Activated B cell treated with CpG ODN at 0.5 μM for 24 hours (primary cell): ENCODE measurements at places on chromosomes 1 and 21.

DNA sequence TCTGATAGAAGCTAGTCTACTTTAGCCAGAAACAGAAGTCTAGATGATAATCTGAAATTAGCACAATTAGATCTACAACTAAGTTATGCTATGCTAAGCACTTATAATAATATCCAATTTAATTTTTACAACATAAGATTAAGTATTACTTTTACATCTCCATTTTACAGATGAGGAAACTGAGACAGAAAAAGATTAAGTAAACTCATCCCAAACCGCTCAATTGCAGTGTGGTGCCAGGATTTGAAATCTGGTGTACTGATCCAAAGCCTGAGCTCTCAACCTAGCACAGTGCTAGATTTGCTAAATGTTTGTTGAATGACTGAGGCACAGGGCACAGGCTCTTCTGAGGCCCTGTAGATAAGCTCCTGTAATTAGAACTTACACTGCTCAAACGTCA is 13.8 kb downstream of the KNCN start:
- no peak for DNase-seq

DNA sequence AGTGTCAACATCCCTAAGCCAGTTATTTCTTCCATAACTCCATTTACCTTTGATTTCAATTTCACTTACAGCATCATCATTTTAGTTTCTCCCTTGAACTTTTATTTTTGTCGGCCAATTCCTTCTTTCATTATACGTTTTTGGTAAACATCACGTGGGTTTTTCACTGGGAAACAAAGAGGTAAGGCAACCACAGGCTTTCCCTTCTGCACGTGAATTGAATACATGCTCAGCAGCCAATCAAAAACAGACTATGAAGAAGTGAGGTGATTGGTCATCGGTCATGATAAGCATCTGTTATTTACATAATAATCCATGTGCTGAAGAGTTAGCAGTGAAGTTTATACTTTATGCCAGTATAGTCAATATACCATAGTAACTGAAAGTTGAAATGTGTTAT is 98.7 kb downstream of the NCAM2 start:
- no peak for DNase-seq

DNA sequence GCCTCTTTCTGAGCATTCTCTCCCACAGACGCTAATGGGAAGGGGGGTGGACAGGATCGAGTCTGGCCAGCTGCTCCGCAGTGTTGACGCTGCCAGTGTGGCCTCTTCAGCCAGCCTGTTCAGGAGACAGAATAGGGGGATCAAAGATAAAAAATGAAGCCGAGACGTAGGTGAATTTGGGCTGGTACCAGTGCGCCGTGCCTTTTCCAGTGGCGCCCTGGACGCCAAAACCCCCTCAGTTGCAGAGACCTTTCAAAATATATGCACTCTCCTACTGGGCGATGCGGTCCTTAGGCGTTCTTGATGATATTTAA is 1.1 kb downstream of the TTC3 start:
- no peak for DNase-seq

DNA sequence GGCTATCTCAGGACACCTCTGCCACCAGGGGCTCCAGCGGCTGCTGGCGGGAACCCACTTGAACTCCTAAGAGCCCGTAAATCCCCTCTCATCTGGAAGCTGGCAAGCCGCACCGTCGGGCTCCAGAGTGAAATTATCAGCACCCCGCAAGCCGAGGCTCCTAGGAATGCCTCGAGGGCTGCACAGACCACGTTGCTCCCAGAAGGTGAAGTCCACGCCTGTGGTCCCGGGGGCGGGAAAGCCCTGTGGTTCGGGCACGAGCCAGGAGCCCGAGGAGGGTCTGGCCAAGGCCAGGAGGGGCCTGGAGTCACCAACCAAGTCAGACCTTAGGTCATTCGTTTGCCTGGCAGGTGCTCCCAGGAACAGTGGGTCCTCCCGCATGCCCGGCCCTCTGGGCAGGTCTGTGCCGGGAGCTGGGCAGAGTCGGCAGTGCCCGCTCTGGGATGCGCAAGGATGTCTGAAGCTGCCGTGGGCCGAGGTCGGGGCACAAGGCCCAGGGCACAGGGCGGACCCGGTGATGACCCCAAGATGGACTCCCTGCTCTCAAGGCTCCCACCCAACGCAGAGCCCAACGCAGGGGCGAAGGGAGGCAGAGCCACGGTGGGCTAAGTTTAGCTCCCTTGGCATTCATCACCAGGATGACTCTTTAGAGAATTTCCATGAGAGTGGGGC is 8.9 kb downstream of the ACTRT2 start:
- DNase-seq = peak; percentile 12

GRCh38 chr1:228003461-228004330 is 3.1 kb upstream of the WNT3A start:
- DNase-seq = no peak

GRCh38 chr1:26145041-26145959 is 13.6 kb upstream of the FAM110D start:
- DNase-seq = no peak

GRCh38 chr1:246397046-246397445 is 110.0 kb downstream of the SMYD3 start:
- DNase-seq = no peak

DNA sequence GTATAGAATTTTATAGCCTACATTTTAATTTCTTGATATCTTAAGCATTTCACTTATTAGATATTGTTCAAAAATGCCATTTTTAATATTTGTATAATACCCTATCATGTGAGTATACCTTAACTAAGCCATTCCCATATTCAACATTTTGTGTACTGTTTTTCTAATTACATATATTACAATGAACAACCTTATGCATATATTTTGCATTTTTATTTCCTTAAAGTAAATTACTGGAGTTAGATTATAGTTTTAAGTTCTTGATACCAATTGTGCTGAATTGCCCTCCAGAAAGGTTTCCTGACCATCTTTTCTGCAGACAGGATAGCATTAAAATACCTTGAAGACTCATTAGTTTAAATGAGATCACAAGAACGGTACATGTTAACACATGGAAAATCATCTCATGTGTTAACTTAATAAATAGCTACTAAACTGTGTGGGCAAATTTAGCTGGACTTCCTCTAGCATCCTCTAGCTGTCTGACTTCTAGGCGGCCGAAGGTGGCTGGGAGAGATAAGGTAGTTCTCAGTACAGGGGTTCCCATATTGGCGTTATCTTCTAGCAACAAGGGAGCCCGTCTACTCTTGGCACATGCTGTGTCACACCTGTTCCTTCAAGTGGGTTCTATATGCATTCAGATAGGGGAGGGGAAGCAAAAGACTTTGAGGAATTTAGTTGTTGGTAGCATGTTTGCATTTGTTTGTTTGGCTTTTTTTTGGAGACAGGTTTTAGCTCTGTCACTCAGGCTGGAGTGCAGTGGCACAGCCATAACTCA is 8.9 kb downstream of the DCLRE1B start:
- DNase-seq = no peak

DNA sequence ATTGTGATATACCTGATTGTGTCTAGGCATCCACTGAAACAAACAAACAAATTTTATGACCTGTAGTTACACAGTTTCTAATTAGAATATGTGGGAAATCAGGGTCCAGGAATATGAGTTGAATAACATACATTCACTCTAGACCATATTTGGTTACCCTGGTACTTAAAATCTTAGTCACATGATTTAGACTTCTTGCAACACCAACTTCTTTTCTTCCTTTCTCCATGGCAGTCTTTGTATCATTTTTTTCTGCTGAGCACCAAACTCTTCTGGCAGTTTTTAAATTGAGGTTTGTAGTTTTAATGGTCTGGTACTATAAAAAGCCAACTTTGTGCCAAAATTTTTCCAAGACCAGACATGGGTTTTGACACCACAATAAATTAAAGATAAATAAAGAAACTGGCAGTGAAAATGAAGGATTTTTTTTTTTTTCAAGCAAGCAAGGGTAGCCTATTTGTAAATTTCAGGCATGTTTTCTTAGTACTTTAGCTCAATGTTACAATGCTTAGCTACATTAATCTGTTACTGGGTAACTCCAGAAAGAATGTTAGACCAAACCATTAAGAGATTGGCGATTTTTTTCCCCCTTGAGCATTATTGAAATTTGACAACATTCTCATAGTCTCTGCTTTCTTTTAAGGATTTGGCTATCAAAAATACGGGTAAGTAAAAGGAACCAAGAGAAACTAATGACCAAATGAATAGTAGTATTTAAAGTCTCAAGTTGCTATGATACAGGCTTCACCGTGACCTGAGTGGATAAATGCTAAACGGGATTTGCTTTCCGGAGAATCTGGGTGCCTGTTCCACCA is 108.5 kb downstream of the NFIA start:
- no peak for DNase-seq

DNA sequence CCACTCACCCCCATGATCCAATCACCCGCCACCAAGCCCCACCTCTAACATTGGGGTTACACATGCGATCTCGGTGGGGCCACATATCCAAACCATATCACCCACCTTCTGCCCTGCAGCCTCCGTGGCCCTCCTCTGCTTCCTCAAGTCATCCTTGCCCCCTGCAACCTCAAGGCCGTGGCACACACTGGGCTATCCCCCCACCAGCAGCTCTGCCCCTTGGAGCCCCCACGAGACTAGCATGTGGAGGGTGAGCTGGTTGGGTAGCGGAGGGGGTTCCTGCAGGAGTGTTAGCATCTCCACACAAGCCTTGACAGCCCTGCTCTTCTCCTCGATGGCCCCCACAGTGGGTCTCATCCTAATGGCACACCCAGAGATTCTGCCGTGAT is 100.8 kb downstream of the TOMM20 start:
- DNase-seq = no peak
